Stimulated activated CD8-positive, alpha-beta memory T cell treated with anti-CD3 and anti-CD28 coated beads, Interleukin-4, amount 100 ng/mL, for 24 hours (primary cell): ENCODE measurements at places on chromosomes 7 and 10.

GRCh38 chr10:30542001-30542894 is 87.3 kb downstream of the LYZL2 start:
- DNase-seq, result no peak

- DNase-seq, result no peak
These were observed 61.5 kb downstream of the FZD1 start for GRCh38 chr7:91325726-91326125.

GRCh38 chr10:130194194-130194990 is 58.2 kb downstream of the GLRX3 start:
- DNase-seq, result no peak

- no peak for DNase-seq
These were observed 153.7 kb downstream of the GRK5 start for GRCh38 chr10:119361037-119361436.

DNA sequence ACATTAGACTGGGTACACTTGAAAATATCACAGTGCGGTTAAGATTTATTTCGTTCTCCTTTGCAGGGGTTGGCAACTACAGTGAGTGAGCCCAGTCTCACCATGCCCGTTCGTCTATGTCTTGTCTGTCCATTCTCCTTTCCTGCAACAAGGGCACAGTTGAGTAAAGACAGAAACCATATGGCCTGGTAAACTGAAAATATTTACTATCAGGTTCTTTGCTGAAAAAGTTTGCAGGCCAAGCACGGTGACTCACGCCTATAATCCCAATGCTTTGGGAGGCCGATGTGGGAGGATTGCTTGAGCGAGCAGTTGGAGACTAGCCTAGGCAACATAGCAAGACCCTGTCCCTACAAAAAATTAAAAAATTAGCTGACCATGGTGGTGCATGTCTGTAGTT is 11.4 kb upstream of the KCTD7 start:
- DNase-seq, result no peak

DNA sequence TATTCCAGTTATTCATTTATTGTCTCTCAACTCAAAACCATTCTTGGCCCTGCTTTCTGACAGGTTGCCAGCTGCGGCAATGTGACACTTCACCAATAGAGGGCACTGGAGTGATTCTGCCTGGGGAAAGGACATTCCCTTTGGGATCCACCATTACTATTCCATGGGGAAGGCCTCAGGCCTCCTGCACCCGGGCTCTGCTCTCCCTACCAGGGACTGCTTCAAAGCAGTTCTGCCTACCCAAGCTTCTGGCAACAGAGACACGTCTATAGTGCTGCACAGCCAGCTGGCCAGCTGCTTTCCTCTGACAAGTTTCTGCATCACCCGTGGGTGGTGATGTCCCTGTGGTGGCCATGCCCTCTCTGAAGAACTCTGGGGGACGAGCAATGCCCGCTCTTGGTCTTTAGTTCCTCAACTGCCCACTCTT is 163.8 kb downstream of the ELMO1 start:
- peak; percentile 11 for DNase-seq

- DNase-seq, result no peak
These were observed at the start of gene NRP1 for GRCh38 chr10:33334153-33334804. NRP1 (minus strand) TSS chr10:33334667; CDS start chr10:33334382, 285 bp downstream.
